ENCODE measurements at places on chromosomes 7 and 10. TPM values are rescaled to one million over a fixed set of nuclear protein-coding genes. Genes with fewer than 3 reads are reported as not detected.

HMX2 gene
- not detected for total RNA-seq

EGR2 gene
- total RNA-seq, result 0.15 TPM

POLR2J3 gene
- total RNA-seq, result 18.1 TPM

ANXA8 gene
- 0.68 TPM for total RNA-seq

SPDYE1 gene
- total RNA-seq, result not detected

CRPPA gene
- total RNA-seq, result 1.2 TPM

ACTL6B gene
- total RNA-seq, result not detected

TMEM273 gene
- not detected for total RNA-seq

METTL27 gene
- total RNA-seq, result 1.1 TPM

TBXAS1 gene
- total RNA-seq, result 0.60 TPM

INA gene
- 0.30 TPM for total RNA-seq

MRPS16 gene
- 75.2 TPM for total RNA-seq

HOXA10 gene
- total RNA-seq, result not detected

ATP5MK gene
- 100 TPM for total RNA-seq

PDE1C gene
- 53.9 TPM for total RNA-seq

SUGCT gene
- total RNA-seq, result 55.2 TPM

NAT16 gene
- not detected for total RNA-seq

OR6B1 gene
- not detected for total RNA-seq

SPOCK2 gene
- total RNA-seq, result 0.12 TPM

CALML5 gene
- not detected for total RNA-seq

TSPAN12 gene
- 2.0 TPM for total RNA-seq

PALS2 gene
- 21.9 TPM for total RNA-seq

SRRM3 gene
- 0.53 TPM for total RNA-seq

PPP1R17 gene
- not detected for total RNA-seq

ZNF804B gene
- not detected for total RNA-seq

ADCYAP1R1 gene
- 0.35 TPM for total RNA-seq
